ENCODE measurements at places on chromosomes 4 and X.

- DNase-seq = no peak
Observed at GRCh38 chr4:112511803-112512118, 4.2 kb downstream of the NEUROG2 start.

- DNase-seq = no peak
Observed at GRCh38 chr4:25811374-25811690, 51.5 kb downstream of the SEL1L3 start.

DNA sequence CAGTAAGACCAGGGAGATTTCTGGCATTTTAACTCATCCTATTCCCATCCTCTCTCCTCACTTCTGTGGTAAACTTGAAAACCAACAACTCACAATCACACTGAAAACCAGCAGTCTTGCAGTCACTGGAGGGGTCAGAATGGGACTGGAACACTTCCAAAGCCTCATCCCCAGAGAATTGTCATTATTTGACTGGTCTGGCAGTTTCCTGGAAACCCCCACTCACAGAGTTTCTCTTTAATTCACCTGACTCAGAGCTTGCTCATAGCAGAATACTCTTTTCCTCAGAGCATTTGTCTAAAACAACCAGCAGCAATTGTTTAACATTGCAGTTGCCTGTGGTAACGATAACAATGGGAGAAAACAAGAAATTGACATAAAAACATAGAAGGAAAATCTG lies 7.3 kb upstream of the RAB9B start:
- DNase-seq = no peak

DNA sequence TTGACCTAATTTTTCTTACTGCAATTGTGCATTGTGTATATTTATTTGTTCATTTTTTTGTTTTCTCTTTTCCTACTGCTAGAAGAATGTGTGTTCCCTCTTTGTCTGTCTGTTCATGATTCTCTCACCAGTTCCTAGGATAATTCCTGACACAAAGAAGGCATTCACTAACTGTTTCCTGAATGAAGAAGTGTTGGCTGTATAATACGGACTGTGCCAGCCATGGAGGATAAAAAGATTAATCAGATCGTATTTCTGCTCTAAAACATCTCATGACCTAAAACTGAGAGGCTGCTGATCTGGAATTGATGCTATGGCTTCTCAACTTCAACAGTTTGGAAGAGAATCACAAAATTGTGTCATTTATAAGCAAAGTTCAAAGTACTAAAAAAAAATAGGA lies 563.1 kb upstream of the FRG1 start:
- DNase-seq = no peak

DNA sequence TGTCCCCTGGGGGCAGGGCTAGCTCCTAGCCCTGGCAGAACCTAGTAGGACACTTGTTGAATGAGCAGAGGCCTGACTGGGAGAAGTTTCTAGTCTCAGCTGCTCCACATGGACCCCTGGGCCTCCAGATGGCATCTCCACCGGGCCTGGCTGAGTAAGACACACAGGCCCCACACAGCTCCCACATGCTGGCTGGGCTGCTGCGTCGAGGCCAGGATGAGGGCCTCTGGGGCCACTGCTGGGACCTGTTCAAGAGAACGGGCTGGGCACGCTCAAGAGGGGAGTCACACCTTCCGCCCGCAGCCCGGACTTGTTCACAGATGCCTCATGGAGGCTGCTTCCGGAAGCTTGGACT lies 4.2 kb upstream of the HGFAC start:
- no peak for DNase-seq

All from NCI-H1436 treated with DMSO at 0.1 percent for 48 hours (cell line).